NCI-H1694 (cell line): ENCODE measurements at places on chromosomes 1 and 21.

DNA sequence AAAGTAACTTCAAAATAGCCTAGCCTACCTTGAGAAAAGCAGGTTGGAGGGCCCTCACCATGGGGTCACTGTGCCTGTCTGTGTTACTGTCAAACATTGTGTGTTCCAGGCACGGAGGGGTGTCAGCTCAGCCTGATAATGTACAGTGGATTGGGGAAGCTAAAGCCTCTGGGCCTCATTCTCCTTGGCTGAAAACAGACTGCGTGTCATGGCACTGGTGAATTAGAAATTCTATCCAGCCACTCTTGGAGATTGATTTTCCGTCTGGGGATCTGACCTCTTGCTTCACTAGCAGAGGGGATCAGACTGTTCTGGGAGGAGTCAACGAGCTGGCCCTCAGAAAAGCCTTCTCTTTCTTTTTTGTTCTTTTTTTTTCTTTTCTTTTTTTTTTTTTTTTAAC is 123.5 kb upstream of the HOOK1 start:
- DNase-seq: no peak

DNA sequence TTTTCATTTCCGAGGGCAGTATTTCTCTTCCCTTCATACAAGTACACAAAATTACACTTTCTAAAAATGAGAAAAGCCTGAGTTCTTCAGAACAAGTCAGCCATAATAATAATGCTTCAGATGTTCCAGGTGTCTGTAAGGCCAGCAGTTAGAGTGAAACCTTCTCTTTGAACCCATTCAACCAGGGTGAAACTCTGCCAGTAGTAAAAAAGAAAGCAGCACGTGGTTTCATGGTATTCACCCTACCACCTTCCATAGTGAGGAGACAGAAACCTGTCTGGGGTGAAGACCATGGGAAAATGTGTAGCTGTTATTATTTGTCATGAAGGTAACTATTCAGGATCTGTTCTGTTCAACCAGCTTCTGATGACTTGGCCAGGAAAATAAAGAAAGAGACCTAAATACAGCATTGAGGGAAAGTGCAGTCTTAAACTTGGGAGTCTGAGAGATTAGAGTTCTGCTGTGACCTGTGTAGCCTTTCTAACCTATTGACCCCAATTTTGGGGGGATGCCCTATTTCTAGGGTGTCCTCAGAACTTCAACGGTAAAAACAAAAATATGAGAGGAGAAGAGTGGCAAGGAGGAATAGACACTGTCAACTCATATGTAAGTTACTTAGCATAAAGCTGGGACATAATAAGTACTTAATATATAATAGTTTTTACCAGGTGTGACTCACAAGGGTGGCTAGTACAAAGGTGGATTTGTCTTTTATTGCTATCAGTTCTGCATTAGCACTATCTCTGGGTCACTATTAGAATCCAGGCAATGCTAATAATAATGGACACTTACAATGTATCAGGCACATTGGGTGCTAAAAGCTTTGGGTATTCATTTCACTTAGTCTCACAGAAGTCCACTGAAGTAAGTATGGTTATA is 70.0 kb upstream of the TNFSF4 start:
- no peak for DNase-seq

- no peak for DNase-seq
Observed at GRCh38 chr1:150846473-150847146, 29.8 kb downstream of the ARNT start.

DNA sequence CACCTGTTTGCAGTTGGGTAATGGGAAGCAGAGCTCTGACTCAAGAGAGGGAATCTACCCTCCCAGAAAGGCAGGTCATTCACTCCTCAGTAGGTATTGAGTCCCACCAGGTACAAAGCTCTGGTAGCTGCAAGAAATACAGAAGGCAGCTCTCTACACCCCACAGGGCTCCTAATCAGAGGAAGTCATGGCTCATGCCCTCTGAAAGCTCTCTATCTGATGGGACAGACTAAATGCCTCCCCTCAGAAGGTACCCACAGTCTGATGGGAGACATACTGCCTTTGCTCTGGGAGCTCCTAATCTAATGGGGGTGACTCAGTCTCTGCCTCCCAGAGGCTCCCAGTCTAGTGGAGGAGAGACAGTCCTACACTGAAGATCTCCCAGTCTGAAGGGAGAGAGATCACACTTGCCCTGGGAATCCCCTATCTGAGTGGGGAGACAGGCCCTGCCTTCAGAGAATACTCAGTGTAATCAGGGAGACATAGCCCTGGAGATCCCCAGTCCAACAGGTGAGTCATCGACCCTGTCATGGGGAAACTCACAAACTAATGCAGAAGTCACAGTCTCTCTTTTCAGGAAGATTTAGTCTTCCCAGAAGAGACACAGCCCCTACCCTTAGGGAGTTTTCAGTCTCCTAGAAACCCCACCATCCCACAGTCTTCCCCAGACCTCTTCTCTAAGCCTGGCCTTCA is 23.7 kb downstream of the CAMK1G start:
- DNase-seq: no peak

DNA sequence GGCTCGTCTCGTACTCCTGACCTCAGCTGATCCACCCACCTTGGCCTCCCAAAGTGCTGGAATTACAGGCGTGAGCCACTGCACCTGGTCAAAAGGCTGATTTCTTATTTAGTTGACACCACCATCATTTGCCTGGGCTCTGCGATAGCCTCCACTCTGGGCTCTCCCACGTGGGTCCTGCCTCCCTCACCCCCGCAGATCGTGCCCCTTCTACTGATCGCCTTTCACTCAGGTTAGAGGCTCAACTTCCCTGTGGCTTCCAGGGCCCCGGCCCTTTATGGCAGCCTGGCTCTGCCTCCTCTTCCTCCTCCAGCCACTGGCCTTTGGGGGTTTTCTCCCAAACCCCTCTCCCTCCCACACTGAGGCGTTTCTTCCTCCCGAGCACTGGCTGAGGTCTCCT is 2.5 kb upstream of the MFAP2 start:
- no peak for DNase-seq

DNA sequence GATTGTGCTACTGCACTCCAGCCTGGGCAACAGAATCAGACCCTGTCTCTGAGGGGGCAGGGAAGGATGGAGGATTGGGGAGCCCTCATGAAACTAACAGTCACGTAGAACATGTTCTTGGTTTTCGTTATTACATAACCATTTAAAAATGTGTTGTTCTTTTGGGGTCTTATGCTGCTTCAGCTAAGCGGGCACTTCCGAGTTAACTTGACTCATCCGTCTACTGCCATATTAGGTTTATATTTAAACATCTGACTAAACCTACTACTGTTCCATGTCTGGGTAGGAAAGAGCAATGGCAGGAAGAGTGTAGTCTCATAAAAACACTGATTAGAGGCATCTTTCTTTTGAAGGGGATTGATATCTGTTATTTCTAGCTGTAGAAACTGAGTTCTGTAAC is 59.5 kb upstream of the BMP8A start:
- no peak for DNase-seq
